ENCODE measurements at places on chromosomes 2 and 18.

DNA sequence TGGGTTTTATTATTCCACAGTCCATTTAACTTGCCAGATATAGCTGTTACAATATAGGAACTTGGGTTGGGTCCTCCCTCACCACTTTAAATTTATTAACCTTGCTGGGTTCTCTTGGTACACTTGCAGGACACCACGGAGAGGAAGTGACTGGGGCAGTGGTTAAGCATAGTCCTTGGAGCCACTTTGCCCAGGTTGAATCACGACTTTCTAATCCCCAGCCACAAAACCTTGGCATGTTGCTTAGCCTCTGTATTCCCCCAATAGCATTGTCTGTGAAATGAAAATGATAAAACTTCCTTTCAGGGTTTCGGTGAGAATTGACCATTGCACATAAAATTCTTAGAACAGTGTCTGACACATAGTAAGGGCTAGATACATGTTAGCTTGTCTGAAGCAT is 221.2 kb downstream of the IRS1 start:
- peak; percentile 40 for DNase-seq

GRCh38 chr18:54802178-54802577 is 26.1 kb upstream of the RAB27B start:
- no peak for DNase-seq

- no peak for DNase-seq
Measured at GRCh38 chr2:233003658-233004555, 9.1 kb downstream of the NGEF start.

- peak; percentile 52 for DNase-seq
Measured at GRCh38 chr18:75475228-75475627, 47.7 kb upstream of the SMIM21 start.

DNA sequence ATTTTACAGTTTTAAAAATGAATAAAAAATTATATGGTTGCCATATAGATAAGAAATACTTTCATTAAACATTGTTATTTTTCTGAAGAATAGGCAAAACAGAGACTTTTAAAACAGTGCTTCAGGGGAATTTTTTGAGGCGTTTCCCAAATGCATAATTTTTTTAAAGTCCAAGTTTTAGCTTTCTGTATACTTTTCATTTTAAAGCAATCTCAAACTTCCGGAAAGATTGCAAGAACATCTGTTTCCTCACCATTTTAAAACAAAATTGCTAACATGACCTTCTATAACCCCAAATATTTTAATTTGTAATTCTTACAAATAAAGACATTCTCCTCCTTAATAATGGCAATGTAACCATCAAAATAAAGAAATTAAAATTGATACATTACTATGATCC is 15.1 kb upstream of the MBD2 start:
- no peak for DNase-seq

GRCh38 chr2:159140070-159140769 is 146.3 kb downstream of the WDSUB1 start:
- DNase-seq: peak; percentile 79

GRCh38 chr2:169803480-169803879 is 4.8 kb downstream of the SSB start:
- no peak for DNase-seq

DNA sequence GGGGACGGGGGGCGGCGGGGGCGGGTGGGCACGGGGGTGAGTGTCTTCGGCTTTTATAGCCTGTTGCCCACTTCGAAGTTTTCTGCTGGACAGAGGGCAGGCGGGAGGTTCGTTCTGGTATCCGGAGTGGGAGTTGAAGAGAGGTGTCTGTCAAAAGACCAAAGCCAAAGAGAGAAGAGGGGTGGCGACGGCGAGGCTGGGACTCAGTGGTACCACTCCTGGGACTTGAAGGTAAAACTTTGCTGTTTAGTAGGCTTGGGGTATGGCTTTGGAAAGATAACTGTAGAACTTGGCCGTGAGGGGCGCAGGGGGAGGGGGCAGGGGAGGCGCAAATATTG is 215.8 kb upstream of the DTNA start:
- DNase-seq: no peak

GRCh38 chr2:119523383-119523951 is 816 bp downstream of the SCTR start:
- no peak for DNase-seq

DNA sequence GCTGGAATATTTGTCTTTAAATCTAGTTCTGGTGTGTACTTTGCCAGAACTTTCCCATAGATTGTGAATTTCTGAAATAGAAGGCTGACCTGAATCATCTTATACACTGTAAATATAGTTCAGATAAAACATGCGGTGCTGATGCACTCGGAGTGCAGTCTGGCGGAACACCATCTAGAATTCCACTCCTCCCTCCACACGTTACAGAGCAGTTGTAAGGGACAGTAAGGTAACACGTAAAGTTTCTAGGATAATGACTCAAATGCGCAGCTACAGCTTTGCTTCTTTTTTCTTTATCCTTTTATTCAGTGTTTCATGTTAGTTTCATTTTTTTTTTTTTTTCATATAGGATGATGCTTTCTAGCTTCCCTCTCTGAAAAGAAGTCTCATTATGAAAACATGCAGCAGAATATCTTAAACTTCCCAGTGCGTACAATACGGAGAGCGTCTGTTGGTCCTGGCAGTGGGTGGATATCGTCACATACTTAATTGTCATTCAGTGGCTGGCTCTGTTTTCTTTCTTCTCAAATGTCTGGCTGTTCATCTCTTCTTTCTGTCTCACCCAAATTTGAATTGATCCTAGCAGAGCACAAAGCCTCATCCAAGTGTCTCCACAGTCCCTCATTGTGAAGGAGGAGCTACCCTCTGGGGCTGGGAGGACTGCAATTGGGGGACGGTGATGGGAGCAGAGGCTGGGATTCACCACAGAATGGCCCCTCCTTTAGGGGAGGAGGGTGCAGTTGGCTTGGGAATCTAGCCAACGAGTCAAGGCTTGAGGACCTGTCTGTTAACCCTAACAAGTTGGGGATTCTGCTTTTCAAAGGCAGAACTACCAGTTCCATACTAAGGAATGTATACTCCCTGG is 138.8 kb downstream of the MYT1L start:
- DNase-seq: no peak

DNA sequence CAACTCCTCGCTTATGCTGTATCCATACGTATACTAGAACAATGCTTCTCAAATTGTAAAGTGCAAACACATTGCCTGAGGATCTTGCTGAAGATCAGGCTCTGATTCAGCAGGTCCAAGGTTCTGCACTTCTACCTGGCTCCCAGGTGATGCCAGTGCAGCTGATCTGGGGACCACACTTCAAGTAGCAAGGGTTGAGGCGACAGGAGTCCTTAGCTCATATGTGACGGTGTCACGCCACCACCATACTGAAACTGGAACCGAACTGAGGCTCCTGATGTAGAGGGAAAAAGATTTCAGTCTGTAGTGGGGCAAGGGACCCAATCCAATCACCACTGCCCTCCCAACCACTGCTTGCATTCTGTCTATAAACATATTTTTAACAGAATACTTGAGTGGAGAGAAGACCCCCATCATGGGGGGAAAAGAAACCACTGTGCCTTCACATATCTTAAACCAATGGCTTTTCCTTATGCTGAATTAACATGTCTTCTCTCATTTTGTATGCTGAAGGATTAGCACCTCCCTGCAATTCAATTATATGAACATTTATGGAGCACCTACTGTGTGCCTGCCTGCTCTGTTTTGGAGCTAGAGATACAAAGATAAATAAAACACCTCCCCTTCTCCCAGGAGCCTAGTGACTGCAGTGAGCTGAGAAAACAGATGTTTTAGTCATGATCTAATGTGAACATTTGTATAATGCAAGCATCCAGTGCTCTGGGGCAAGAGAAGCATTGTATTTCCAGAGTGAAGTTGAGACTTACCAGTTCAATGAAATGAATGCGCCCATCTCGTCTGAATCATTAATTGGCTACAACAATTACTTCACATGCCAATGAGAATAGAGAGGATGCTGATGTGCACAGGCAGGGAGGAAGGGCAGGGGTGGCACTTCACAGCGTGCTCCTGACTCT is 6.6 kb upstream of the ASAP2 start:
- no peak for DNase-seq

- no peak for DNase-seq
Measured at GRCh38 chr18:79305911-79306310, 89.8 kb upstream of the NFATC1 start.

DNA sequence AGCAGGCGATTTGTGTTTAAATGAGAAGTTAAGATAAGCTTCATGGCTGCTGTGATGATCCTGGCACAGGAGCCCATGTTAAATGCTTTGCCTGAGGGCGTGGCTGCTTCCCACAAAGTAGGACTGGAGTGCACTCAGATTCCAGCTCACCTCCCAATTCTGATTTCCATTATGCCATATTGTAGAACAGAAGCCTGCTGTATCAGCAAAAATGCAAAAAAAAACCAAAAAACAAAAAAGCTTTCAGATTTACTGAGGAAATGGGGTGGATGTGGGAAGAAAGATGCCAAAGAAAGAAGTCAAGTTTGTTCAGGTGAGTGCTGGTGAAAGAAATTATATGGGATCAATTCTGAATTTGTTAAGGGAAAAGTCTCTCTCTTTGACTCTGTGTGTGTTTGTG is 610.4 kb upstream of the NETO1 start:
- DNase-seq: no peak

Data from Daoy (cell line).